ENCODE measurements at places on chromosomes 1 and 21.

DNA sequence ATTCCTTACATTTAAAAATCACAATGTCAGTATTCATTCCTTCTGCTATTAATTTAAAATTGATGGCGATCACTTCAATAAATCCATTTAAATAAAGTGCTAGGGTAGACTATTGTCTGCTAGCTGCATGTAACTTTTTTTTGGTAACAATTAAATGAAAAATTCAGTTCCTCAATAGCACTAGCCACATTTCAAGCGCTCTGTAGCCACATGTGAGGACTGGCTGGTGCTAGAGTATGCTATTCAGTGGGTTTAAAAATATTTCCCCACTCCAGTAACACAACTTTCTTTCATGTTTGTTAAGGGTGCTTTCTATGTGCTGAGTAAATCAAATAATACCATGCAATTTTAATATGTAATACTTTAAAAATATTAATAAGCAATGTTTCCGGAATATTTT, 108.2 kb downstream of the LTN1 start:
- no peak for DNase-seq

DNA sequence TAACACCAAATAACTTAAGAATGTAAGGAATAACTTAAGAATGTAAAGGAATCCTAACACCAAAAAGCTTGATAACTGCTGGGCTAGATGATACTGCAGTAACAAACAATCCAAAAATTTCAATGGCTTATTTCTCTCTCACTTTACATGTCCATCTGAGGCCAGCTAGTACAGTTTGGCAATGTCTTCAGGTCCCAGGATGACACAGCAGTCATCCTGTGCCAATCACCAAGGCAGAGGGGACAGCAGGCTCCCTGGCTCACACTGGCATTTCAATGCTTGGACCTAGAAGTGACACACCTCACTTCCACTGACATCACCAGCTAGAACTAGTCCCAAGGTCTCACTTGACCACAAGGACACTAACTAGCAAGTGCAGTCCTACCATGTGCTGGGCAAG, 15.3 kb downstream of the DNAJC11 start:
- DNase-seq: no peak

DNA sequence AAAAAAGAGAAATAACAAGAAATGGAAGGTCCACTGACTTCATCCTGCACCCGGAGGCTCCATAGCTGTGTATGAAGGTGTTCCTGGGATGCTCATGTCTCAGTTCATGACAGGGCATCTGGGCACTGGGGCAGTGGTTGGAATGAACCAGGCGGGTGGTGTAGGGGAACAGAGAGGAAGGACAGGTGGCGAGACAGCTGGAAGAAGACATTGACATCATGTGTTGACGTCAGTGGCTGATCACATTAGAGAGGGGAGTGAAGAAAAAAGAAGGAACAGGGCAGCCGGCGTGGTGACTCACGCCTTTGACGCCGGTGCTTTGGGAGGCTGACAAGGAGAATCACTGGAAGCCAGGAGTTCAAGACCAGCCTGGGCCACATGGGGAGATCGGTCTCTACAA, 50.1 kb downstream of the HUNK start:
- DNase-seq: no peak

GRCh38 chr1:81254560-81254959, 546.2 kb upstream of the ADGRL2 start:
- no peak for DNase-seq

DNA sequence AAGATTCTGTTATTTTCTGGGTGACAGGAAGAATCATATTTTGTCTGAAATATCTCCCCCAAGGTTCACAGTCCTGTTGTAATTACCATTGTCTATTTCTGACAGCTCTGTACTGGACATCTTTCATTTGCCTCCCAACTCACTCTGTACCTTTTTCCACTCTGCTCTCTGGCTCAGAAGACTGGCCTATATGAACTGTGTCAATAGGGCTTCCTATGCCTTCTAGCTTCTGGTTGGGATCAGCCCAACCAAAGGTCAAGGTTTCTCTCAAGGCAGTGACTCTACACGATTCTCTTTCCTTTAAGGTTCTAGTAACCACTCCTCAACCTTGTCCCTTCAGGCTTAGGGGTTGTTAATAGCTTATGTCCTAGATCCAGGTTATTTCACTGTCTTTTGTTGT, 17.5 kb downstream of the KLHL12 start:
- no peak for DNase-seq

- DNase-seq: no peak
Measured at GRCh38 chr1:244313346-244313745, 138.4 kb downstream of the ADSS2 start.

GRCh38 chr1:109347511-109347910, 40.7 kb upstream of the MYBPHL start:
- DNase-seq: no peak

DNA sequence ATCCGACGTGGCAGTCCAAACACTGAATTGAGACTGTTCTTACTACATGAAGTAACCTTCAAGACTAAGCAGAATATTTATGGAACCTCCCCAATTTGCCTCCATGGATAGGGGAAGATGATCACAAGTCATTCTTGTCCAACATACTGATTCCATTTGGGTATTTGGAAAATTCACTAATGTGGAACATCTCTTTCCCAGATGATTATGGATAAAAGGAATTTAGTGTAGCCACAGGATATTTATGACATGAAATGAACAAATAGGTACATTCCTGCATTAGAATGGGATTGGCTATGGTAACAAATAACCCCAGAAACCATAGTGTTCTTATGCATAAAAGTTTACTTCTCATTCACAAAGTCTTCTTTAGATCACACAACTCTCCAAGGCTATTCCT, 40.2 kb upstream of the SGIP1 start:
- no peak for DNase-seq

DNA sequence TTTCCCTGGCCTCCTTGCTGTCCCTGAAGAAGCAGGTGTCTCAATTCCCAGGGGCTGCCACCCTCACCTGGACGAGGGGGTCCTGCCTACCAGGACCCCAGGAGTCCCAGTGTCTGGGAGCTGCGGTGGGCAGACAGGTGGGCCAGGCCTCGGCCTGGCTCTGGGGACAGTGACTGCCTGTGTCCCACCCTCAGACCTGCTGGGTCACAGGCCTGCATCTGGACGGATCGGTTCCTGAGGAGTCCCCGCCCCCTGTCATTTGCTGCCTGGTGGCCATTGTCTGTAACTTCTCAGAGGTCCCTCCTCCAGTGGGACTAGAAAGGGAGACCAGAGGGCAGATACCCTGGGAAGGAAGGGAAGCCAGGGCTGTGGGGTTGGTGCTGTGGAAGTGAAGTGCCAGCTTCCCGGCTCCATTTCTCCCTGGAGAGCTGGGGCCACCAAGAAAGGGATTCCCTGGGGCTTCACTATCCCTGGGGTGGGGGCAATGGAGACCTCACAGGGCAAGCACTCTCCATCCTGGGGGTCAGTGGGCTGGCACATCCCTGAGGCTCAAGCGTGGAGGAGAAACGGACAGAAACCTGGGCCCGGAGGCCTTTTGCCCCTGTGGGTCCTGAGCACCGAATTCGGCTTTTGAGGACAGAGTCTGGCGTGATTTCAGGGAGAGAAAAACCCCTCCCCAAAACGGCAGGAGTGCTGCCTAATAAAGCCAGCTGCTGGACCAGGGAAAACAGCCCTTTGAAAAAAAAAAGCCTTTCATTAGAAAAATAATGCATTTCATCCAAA, 157.3 kb downstream of the PEX14 start:
- no peak for DNase-seq

DNA sequence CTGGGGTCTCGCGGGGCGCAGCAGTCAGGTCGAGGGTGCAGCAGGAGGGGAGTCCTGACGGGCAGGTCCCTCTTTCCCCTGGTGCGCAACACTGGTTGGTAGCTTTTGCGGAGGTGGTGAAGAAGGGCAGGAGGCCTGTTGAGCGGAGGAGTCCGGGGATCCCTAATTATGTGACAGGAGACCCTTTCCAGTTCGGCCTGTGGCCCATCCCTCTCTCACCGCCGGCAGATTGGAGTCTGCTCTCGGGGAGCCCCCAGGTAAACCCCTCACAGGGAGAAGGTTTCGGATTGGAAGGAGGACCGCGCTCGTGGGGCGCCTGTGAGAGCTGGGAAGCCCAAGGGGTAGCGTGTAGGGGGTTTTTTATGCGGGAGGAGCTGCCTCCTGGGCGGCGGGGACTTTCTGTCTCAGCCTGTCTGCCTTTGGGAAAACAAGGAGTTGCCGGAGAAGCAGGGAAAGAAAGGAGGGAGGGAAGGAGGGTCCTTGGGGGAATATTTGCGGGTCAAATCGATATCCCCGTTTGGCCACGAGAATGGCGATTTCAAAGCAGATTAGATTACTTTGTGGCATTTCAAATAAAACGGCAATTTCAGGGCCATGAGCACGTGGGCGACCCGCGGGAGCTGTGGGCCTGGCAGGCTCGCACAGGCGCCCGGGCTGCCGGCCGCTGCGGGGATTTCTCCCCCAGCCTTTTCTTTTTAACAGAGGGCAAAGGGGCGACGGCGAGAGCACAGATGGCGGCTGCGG, 9.5 kb downstream of the SIM2 start:
- DNase-seq: no peak

GRCh38 chr1:15391366-15391765, 18.3 kb upstream of the EFHD2 start:
- no peak for DNase-seq

- DNase-seq: no peak
Measured at GRCh38 chr1:36116901-36117300, 8.1 kb downstream of the COL8A2 start.

DNA sequence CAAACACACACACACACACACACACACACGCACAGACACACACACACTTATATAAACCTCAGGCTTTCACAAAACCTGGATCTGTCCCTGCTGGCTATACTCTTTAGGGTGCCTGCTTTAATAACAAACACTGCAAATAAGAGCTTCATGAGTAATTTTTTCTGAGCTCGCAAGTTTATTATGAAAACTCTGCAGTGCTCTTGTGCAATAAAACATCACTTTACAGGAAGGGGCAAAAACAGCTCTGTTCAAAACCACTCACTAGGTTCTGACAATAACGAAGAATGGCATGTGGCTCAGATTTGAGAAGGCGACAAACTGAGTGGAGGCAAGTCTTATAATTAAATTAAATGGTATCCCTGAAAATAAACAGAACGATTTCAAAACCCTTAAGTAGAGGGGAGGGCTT, 42.6 kb upstream of the CTPS1 start:
- no peak for DNase-seq

DNA sequence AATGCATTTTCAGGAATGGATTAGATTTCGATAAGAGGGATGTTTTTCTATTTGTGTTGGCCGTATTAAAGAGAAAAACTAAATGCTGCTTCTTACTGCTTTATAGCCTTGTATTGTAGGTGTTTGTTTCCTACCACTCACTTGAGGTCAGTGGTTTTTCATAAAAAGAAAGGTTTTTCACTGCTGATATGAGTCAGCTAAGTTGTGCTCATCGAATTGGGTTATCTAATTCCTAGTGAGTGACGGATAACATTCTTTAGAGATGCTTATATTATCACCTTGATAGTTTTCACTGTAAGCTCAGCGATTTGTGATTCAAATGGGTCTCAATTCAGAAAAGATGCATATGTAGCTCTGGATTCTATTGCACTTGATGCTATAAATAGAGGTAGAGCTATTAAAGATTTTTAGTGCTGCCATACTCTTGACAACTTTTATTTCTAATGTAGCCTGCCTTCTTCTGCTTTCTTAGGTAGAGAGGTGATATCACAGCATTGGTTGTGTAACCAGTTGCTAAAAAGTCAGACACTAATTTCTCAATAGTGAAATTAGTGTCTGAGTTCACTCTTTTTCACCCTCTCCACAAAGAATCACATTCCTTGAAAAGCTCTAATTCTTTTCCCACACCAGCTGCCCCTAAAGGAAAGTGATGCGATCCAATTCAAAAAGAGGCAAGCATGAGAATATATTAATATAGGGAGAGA, 180.0 kb downstream of the RASAL2 start:
- DNase-seq: no peak

GRCh38 chr1:118366286-118366685, 181.3 kb upstream of the SPAG17 start:
- DNase-seq: no peak

DNA sequence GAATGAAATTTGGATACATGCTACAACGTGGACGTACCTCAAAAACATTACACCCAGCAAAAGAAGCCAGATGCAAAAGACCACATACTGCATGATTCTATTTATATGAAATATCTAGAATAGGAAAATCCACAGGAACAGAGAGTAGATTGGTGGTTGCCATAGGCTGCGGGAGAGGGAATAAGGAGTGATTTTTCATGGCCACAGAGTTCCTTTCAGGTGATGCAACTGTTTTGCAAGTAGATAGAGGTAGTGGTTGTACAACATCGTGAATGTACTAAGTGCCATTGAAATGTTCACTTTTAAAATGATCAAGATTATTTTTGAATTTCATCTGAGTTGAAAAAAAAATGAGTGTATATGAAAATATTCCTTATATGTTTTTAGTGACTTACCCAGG, 115.3 kb upstream of the RUNX1 start:
- no peak for DNase-seq

DNA sequence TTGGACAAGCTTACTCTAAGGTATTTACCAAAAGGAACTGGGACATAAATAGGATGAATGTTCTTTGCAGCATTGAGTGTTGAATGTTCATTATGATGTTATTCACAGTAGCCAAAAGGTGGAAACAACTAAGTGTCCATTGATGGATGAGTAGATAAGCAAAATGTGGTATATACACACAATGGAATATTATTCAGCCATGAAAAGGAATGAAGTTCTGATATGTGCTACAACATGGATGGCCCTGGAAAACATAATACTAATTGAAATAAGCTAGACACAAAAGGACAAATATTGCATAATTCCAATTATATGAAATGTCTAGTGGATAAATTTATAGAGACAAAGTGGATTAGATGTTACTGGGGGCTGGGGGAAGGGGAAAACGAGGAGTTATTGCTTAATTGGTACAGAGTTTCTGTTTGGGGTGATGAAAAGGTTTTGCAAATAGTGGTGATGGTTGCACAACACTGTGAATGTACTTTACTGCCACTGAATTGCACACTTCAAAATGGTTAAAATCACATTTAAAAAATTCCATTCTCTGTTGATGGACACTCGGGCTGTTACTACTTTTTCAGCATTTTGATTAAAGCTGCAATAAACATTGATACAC, 2.9 kb downstream of the MTARC1 start:
- DNase-seq: no peak

DNA sequence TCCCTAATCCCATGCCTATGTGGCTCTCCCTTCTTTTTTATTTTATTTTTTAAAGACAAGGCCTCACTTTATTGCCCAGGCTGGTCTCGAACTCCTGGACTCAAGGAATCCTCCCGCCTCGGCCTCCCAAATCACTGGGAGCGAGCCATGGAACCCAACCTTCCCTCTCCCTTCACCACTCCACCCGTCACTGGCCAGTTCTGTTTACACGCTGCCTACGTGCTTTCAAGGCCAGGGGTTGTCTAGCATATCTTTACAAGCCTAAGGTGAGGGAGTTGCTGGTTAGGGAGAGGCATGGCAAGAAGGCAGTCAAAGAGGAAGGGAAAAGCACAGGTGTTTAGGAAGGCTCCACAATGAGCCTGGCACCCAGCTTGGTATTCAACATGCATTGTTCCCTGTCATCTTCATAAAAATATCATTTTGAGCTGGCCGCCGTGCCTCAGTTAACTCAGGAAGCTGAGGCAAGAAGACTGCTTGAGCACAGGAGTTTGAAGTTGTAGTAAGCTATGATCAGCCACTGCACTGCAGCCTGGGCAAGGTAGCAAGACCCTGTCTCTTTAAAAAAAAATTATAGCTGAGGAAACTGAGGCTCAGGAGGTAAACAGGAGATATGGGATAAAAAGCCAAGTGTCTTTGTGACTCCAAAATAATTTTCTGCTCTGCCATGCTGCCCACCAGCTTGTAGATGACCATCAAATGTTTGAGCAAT, 1.1 kb downstream of the RHBDL2 start:
- no peak for DNase-seq
